Activated CD8-positive, alpha-beta memory T cell treated with anti-CD3 and anti-CD28 coated beads, Interleukin-2, amount 50 U/mL, for 4 hours (primary cell): ENCODE measurements at places on chromosomes 6 and 20.

GRCh38 chr6:34132486-34133185 is 13.3 kb downstream of the GRM4 start:
- DNase-seq: peak; percentile 33

GRCh38 chr6:15504581-15505350 is 158.1 kb downstream of the DTNBP1 start:
- peak; percentile 10 for DNase-seq

GRCh38 chr20:431012-431904 is 23.2 kb downstream of the RBCK1 start:
- no peak for DNase-seq

DNA sequence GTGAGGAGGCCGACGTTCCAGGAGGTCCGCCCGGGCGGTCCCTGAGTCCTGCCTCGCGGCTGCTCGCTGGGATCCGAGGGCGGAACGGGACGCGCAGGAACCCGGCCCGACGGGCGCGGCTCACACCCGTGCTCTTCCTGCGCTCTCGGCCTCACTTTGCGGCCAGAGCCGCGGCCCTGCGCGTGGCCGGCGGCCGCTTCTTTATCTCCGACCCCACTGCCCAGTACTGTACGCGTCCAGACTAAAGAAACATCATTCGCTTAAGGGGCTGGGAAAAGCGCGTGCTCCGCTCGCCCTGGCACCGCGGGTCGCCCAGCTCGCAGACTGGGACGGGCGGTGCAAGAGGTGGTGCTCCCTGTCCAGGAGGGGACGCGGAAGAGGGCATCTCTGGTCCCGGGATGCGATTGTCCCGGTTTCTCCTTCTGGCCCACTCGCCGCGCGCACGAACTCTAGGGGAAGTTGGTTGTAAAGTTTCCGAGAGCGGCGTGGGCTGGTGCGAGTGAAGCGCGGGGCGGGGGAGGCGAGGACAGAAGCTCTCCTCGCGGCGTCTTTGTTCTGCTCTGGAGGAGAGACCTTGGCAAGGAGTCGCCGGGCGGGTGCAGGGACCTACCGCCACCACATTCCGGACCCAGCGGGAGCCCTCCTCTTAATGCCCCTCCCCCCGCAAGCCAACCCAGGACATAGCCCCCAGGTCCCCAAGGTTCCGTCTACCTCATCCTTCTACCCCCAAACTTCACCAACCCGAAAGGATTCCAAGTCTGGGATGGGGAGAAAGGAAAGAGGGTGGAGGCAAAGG is 71.0 kb downstream of the SOX4 start:
- no peak for DNase-seq

DNA sequence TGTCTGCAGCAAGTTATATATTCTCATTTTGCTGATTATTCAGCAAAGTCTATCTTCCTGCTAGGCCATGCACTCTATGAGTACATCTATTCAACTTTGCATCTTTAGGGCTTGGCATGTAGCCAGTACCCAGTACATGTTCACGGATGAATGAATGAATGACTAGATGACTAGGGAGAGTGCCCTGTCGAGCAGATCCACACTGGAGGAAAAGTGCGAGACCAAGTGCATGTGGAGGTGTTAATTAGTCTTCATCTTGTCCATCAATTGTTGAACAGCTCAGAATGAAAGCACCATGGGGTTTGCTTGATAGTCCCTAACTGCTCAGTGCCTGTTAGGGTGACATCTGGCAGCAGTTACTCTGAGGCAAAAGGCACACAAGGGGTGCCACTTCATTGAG is 30.4 kb downstream of the TM9SF4 start:
- no peak for DNase-seq

GRCh38 chr6:118735320-118735719 is 83.9 kb upstream of the CEP85L start:
- DNase-seq: no peak

DNA sequence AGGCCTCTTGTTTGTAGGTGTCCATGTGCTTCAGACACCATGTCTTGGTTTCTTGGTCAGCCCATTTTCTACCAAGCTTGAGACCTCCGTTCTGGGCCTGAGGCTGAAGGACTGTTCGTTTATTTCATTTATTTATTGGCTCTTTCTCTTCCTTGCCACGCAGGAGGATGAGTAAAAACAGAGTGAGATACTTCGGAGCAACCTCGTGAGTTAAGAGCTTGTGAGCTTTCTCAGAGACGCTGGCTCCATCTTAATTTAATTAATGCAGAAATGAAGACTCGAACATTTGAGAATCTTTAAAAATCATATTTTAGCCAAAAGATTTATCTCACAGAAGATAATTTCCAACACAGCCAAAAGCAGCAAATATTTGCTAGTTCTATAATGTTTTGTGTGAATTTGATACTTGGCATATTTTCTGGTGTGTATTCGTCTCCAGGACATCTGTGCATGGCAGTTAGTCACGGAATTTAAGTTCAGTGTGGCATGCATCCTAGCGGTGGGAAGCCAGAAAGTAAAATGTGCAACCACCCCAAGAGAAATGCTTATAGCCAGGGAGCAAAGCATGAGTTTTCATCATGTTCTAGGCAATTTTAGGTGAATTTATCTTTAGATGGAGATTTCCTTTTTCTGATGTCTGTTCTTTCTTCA is 76.0 kb downstream of the THBS2 start:
- no peak for DNase-seq

GRCh38 chr20:36565520-36565919 is 7.9 kb upstream of the TGIF2 start:
- DNase-seq: no peak

DNA sequence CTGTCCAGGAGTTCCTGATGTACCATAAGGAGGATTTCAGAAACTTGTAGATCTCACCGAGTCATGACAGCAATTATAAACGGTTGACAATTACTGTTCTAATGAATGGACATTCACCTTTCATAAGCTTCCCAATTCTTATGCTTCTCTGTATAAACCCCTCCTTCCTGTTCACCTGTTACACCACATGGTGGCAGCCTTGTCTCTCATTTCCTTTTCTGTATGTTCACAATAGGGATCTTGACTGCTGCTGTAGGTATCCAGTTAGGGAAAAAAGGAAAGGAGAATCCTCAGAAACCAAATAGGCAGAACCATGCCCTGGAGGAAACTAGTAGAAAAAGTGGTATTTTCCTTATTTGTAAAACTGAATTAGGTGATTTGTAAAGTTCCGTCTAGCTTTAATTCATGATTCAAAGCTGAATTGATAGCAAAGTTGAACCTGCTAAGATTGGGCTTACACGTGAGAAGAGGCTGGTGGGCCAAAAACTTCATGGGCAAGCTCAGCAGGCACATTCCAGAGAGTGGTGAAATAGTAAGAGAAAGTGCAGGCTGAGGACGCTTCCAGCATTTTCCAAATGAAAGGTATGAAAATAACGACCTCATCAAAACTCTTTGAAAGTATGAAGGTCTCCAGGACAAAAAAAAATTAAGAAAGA is 29.0 kb upstream of the TBPL1 start:
- DNase-seq: peak; percentile 57

- no peak for DNase-seq
Observed at GRCh38 chr6:154653853-154654252, 79.4 kb upstream of the SCAF8 start.

DNA sequence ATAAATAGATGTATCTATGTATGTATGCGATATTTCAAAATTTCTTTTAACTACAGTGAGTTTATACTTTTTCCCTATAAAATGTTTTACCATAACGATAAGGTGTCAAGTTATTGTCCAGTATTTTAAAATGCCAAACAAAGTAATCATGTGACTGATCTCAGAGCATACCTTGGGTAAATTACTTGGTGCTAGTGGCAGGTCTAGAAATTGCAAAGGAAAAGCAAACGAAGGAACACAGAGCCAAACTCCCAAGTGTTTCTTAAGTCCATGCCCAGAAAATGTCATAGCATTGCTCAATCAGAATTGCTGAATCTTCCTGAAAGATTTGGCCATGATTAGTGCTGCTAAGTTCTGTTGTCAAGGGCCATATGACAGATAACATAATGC is 77.5 kb downstream of the CAP2 start:
- DNase-seq: no peak

DNA sequence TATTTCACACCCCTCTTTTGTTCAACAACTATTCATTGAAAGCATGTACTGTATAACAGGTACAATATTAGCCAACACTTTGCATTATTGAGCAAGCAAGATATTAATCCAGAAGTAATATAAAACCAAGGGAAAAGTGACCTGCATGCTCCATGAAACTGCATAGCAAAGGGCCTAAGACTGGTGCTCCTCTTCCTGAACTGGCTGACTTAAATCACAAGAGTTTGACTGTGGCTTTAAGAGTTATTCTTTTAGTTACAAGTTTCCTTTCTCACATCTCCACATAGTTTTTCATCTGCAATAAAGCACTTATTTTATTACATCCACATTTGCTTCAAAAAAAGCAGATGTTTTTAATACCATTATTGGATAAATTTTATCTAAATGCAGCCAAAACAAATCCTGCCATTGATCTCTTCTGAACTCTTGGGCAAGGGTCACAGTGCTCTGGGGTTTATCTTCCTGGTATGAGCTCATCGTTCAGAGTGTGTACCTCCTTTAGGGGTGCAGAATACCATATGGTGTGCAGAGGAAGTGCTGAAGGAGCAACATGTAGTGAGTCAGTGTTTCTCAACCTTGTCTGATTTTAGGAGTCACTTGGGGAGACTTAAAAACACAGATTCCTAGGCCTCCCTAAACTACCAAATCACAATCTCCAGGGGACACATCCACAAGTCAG is 1225.9 kb upstream of the MAP3K7 start:
- no peak for DNase-seq

GRCh38 chr6:52671676-52672075 is 763 bp downstream of the TMEM14A start:
- no peak for DNase-seq

DNA sequence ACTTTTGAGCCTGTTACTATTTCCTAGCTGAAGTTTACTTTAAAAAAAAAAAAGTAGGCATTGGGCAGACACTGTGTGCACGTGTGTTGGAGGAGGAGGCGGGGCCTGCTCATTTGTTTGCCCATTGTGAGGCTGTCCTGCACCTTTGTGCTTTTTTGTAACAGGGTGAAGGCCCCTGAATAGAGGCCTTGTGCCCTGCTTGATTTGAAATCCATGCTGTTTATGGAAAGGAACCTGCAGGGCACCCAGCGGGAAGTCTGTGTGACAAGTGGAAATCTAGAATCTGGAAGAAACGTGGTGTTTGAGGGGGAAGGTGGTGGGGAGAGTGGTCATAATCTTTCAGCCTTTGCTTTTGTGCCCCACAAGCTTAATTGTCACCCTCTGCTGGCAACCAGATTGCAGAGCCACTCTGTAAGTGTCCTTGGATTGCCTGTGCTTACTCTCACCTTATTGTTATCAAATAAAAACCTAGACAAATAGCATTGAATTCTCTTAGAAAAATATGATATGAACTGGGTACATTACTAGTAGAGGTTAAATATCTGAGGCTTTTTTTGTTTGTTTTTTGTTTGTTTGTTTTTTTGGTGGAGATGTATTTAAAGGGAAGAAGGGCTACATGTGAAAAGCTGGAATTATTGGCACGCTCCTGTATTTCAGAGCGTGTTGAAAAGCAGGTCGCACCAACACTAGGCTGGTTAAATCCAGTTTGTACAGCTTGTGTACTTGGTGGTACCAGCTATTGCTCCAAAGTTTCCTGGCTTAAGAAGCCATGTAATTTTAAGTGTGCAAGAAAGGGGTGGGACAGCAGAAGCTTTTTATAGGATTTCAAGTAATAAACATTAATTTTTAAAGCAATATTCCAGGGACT is 156.3 kb downstream of the ARID1B start:
- DNase-seq: no peak

GRCh38 chr20:10649797-10650160 is 24.0 kb downstream of the JAG1 start:
- DNase-seq: no peak

GRCh38 chr6:41654151-41654697 is 16.0 kb downstream of the MDFI start:
- DNase-seq: no peak

- no peak for DNase-seq
Observed at GRCh38 chr6:134374491-134375219, 56.7 kb upstream of the SGK1 start.

GRCh38 chr6:116221911-116222310 is 32.0 kb downstream of the TSPYL4 start:
- DNase-seq: no peak

DNA sequence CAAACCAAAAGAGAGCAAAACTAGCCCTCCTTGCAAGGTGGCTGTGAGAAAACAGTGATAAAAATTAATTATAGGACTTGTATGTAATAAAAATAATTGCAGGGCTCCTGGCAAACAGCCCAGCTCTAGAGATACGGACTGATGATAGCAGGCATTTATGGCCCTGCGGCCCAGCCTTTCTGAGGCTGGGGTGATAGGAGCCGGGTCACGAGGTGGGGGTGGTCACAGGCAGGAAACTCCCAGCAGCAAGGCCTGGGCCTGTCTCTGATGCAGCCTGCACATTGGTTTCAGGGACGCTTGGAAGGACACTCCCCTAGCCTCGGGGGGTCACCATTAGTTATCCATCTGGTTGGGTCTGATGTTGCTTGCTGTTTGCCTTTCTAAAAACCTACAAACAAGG is 18.7 kb upstream of the TTPAL start:
- no peak for DNase-seq

- DNase-seq: no peak
Observed at GRCh38 chr6:91534614-91535013, 947.7 kb upstream of the MAP3K7 start.

GRCh38 chr6:113353392-113353791 is 503.8 kb upstream of the MARCKS start:
- DNase-seq: no peak
